Naive B cell (primary cell): ENCODE measurements at places on chromosomes 5 and 9.

DNA sequence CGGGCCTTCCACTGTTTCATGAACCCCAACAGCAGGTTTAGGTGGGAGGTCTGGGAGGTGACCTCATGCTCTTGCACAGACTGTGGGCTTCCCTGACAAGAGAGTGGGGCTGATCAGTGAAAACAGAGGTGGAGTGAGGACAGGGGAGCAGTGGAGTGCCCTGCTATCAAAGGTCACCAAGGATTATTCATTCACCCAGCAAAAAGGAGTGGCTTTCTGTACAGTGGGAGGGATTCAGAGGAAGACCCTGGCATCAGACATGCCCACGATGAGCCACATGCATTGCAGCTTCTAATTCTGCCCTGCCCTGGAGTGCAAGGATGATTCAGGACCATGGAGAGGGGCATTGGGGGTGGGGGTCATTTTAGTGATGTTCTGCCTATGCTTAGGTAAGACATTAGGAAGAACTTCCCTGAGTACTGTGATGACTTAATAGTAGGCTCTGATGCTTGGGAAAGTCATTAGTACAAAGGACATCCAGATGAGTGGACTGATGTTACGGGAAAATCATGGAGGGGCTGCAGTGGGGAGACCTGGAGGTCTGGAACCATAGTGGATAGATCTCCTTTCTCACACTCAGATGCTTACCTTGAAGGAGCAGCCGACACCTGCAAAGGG is 12.8 kb downstream of the TRAF1 start:
- DNase-seq = no peak

GRCh38 chr9:20335668-20336332 is 286.5 kb downstream of the MLLT3 start:
- no peak for DNase-seq

GRCh38 chr5:40681363-40682153 is 1.8 kb downstream of the PTGER4 start:
- DNase-seq = peak; percentile 64

GRCh38 chr5:1209896-1210776 is 8.7 kb downstream of the SLC6A19 start:
- no peak for DNase-seq

- no peak for DNase-seq
Measured at GRCh38 chr5:59782856-59783255, 110.7 kb downstream of the PDE4D start.

DNA sequence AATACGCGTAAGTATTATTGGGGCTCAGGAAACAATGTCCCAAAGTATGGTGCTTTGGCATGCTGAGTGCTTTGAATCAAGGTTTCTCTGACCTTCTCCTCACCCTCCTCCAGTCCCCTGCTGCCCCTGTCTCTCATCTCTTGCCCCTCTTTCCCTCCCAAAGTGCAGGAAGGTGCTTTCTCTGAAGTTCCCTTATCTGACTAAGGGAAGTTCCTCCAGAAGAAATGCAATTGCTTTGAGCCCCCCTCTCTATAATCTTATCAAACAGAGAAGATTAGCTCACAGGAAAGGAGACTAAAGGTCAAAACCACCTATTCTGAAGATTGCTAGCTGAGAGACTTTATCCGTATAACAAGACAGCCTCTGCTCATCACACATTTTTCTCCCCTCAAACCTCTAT is 288.1 kb downstream of the ARL15 start:
- no peak for DNase-seq

- DNase-seq = no peak
Measured at GRCh38 chr5:14364576-14365472, 216.8 kb upstream of the OTULINL start.
